T1000 (cell line): ENCODE measurements at places on chromosomes 16 and 17.
A peak's percentile ranks its signal among the peaks of the same experiment; 100 is the strongest.

DNA sequence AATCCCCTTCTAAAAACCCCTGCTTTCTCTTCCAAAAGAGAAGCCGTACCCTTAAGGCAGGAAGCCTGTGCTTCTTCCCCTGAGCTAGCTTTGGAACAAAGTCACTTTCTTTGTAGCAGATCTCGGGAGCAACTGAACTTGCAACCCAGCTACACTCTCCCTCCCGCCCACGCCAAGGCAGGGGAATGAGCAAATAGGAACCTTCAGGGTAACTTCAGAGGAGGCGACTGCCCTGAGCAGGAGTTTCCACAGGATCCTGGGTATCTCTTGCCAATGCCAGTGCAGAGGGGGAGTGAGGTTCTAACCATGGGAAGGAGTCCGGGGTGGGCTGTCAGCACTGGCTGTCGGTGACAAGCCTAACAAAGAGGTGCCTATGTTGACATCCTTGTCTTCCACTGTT lies 5.9 kb upstream of the PIRT start:
- DNase-seq = no peak

DNA sequence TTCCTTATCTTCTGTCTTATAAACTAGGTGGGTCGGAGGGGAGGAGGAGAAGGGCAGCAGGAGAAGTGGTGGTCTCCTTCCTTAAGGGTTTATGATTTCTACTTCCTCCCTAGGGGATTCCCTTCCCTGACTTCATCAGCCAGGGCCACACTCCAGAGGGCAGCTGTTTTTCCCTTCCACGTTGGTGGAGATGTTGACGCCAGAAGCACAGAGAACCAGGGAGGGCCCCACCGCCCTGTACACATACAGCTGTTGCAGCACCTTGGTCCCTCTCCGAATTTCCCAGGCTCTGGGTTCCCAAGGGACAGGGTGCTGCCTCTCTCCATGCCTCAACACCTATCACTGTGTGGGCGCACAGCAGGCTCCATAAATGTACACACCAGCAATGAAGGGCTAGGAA lies 5.6 kb upstream of the SLC6A4 start:
- no peak for DNase-seq

DNA sequence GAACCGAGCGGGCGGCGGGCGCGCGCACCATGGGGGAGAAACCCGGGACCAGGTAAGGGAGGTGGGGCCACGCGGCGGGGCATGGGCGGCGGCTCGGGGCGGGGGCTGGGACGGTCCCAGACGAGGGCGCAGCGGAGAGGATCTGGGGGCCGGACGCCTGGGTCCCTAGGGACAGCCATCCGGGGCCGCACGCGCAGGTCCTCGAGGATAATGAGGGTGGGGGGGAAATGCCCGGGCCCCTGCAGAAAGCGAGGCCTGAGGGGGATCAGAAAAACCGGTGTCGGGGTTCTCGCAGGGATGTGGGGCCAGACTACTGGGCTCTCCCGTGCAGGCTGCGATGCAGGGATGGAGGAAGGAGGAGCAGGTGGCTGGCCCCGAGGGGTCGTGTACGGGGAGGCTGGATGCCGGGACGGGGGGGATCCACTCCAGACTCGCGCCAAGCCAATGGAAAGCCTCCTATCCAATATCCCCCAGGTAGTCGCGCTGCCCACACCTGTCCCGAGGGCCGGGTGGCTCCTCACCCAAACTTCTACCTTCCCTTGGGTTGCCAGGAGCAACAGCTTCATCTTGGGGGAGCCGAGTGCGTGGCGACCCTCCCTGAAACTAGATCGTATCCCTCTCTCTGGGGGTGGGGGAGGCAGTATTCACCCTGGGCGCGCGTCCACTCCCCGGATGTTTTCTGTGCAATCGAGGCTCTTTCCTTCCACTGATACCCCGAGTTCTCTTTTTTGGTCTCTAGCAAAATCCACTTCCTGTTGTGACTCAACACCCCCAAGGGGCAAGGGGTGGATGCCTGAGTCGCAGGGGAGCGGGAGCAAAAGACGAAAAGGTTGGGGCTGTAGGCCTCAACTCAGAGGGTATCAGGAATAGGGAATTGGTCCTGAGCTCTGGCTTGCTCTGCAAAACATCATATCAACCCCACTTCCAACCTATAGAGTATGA lies 532 bp downstream of the ARRB2 start:
- DNase-seq = no peak

- DNase-seq = no peak
These were observed 219.7 kb upstream of the CDH5 start for GRCh38 chr16:66146798-66147197.

GRCh38 chr16:49932946-49933345 lies 77.0 kb upstream of the ZNF423 start:
- no peak for DNase-seq

DNA sequence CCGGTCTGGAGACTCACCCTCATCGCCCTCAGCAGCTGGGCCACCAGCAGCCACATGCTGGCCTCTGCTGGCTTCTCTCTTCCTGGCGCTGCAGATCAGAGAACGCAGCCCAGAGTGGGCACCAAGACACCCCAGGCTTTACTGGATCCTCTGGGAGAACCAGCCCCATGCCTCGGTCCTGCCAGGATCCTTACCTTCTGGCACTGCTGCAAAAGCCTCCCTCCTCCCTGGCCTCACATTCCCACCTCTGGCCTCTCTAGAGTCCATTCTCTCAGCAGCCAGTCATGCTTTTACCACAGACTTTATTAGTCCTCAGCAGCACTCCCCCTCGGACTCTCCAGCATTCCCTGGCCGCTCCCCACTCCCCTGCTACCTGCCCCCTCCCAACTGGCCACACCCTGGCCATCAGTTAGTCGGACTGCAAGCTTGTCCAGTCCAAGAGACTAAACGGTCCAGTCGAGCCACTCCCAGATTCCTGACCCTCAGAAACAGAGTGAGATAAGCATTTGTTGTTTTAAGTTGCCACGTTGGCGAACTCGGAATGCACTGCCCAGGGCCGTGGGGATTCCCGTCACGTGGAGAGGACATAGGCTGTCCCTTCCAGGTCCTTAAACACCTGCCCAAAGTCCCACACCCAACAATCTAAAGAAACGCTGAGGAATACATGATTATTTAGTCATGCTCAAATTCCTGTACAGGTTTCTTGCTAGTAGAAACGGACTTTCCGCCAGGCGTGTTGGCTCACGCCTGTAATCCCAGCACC lies 5.9 kb upstream of the SPG7 start:
- no peak for DNase-seq

DNA sequence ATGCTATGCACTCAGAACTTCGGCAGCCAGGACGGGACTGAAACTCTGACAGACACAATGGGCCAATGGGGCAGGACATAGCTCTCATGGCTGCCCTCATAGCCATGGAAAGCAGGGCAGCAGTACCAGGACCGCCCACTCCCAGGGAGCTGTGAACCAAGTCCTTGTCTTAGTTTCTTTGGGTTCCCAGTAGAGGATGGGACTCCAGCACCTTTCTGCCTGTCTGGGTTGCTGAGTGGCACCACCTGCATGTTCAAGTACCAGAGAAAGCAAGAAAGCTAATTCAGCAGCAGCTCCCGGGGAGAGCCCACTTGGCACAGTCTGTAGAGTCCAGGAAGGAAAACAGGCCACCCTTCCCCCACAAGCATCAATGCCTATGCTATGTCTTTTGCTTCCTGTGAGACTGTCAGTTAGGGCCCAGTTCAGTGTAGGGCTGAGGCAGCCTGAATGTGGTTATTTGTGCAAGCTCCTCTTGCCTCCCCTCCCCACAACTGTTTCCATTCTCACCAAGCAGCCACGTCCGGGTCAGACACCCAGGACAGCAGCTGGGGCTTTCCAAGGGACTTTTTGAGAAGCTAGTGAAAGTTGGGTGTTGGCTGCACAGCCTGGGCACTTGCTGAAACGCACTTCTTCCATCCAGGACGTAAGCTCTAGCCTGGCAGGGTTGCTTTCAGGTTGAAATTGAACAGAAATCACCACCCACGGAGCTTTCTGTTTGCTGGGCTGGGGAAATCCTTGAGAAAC lies 7.8 kb downstream of the SUPT4H1 start:
- no peak for DNase-seq

DNA sequence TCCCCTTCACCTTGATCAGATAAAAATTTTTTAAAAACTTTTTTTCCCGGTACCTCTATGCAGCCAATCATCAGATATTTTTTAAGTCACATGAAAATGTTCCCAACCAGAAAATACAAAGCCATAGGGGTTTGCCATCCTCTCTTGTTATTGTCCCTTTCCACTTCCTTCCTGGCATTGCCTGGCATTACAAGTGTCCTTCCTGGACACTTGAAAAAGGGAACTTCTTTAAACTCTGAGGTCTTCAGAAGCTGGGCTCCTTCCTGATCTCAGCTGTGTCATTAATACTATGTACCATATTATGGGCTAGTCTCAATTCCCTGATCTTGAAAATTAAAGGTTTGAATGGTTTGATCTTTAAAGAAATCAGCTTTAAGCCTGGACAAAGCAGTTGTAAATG lies 64.9 kb downstream of the TEX14 start:
- DNase-seq = no peak

DNA sequence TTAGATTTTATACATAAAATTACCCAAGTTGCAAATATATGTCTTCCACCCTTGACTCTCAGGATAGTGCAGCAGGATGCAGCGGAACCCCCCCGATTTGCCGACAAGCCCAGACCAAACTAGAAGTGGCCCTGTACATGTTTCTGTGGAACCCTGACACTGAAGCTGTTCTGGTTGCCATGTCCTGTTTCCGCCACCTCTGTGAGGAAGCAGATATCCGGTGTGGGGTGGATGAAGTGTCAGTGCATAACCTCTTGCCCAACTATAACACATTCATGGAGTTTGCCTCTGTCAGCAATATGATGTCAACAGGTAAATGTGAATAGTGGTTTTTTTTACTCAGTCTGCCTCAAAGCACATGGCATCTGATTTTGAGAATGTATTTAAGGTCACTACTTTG lies 70.7 kb downstream of the OMG start:
- DNase-seq = no peak

DNA sequence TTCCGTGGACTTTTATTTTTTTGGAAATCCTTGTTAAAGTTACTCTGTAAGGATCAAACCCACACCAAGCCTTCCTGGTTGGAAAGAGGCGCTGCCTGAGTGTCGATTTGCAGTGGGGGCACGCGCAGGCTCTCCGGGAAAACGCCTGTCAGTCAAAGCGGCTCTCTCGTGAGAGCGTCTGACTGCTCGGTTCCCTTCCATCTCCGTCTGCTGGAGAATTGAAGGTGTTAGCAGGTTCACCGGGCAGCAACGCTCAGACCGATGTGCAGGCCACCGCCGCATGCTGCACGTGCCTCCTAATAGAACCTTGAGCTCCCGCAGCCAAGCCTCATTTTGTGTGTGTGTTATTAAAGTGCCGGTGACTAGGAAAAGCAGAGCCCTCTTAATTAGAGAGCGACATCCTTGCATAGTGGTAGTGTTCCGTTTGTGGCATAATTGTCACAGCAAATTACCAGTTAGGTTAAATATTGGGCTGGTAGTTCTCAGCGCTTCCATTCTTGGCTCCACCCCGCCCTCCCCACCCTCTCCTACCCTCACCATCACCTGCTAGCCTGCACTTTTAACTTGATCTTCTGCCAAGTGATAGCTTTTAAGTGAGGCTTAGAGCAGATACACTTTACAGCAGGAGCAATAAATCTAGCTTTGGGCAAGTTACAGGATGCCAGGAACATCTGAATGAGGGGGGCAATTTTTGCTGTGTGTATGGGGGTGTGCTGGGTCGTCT lies 75.5 kb downstream of the RPA1 start:
- DNase-seq = no peak

DNA sequence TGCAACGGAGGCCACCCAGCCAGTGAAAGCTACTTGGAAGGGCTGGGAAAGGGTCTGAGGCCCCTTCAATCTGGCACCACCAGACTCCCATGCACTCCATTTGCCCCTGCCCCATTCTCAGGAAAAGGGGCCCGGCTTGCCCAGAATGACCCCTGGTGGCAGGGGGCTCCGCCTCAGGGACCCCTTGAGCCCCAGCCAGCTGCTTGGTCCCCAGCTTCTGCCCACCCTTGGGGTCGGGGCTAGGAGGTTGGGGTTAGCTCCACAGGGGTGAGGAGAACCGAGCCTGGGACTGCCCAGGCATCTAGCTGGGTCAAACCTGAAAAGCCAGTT lies 1.3 kb downstream of the RHBDF1 start:
- DNase-seq = no peak

DNA sequence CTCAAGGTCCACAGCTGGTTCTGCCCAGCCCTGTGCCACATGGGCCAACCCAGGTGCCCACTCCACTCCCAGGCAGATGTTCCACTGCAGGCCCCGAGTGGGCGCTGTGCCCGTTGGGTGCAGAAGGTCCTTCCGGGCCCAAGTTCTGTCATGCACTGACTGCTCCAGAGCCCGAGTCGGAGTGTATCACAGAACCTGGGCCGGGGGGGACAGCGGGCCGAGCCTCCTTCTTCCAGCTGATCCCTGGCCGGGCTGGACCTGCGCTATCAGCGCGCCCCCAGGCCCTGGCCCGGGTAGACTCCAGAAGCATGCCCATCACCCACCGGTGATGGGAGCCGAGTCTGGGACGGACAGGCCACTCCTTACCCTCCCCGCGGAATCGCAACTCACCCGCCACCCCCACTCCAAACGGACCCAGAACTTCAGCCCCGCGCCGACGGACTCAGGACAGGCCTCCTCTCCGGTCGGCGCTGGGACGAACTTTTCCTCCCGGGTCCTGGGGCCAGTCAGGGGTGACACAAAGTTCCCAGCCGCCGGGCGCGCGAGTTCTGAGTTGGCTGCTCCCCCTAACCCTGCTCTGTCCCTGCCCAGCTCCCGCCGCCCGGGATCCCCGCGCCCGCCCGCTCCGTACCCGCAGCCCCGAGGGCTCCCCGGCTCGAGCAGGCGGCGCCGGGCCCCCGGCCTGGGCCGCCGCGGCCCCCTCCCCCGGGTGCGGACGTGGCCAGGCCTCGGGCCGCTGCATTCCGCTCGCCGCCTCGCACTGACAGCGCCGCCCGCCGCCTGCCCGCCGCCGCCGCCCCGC lies at the start of gene COPZ2:
Gene COPZ2 (minus strand): TSS at position 762 of the 802 bp plus-strand sequence. CDS start 20 bp downstream, at position 742.
- no peak for DNase-seq

- peak; percentile 96 for DNase-seq
These were observed 765 bp downstream of the COL1A1 start for GRCh38 chr17:50200457-50201275.

DNA sequence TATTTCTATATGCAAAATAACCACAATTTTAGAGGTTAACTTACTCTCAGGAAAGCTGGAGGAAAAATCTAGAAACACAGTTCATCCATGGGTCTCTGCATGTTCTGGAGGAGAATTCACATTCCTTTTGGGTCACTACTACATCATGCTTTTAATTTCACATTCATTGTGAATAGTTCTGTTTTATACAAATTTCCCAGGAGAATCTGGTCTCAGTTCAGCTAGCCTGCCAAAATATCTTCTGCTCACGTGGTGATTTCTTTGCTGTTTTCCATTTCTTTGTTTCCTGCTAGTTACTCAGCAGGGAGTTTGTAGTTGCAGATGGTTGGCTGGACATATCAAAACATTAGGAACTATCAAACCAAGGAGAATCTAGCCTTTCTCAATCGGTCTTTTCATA lies at the start of gene ABCA9:
Gene ABCA9 (minus strand): TSS at position 106 of the 400 bp plus-strand sequence. CDS start 9,801 bp downstream, outside the sequence.
- DNase-seq = no peak

- DNase-seq = no peak
These were observed 20.4 kb upstream of the MRPS23 start for GRCh38 chr17:57870283-57870635.

DNA sequence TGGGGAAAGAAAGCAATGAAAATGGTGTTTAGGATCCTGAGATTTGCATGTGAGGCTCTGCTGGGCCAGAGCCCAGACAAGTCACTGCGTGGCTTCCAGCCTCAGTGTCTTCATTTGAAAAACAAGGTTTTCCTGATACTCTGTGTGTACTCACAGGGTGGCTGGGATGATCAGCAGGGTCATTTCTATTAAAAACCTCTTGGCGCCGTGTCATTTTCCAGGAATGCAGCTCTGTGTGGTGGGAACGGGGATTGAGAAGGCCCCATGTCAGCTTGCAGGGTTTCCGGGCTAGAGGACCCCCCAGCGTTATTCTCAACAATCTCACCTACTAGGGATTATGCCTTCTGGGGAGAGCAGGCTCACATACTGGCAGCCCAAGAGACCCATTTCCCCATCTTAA lies 73.5 kb downstream of the FOXL1 start:
- no peak for DNase-seq
